ENCODE measurements at places on chromosomes 6 and 20.

DNA sequence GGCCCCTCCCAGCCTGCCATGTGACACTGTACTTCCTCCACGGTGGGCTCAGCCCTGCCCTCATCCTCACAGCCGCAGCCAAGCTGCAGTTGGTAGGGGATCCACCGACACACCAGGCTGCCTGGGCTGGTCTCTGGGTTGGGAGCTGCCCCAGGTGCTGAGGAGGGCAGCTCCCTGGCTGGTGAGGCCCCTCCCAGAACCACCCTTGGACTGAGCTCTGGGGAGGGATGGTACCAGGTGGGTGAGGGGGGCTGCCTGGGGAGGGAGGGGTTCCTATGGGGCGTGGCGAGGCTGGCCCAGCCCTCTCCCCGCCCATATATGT is 185 bp upstream of the TNFRSF6B start:
- no peak for DNase-seq

GRCh38 chr6:29553268-29554057 is 6.1 kb downstream of the UBD start:
- DNase-seq = no peak

- DNase-seq = no peak
These were observed 38.5 kb downstream of the TRAM2 start for GRCh38 chr6:52538252-52538900.

DNA sequence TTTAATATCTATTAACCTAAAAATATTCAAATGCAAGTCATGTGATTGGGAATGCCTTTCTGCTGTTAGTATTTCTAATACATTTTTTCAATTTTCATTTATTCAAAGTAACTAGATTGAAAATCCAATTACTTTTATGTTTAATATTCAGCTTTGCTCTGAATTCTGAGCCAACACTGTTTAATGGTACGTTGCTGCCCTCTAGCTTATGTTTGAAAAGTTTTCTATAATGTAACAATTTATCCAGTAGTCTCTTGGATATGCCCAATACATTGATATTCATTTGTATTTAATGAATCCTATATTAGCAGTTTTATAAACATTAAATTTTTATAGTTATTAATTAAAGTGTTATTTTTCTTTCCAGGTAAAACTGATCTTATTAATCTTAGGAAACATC is 47.4 kb downstream of the LGSN start:
- no peak for DNase-seq

GRCh38 chr20:57426271-57426689 is 35.1 kb downstream of the RBM38 start:
- no peak for DNase-seq

GRCh38 chr6:147238164-147238563 is 33.9 kb downstream of the STXBP5 start:
- DNase-seq = no peak

GRCh38 chr20:18837718-18838117 is 24.1 kb downstream of the SCP2D1 start:
- no peak for DNase-seq

GRCh38 chr20:47347661-47348435 is 8.7 kb downstream of the ZMYND8 start:
- no peak for DNase-seq

- no peak for DNase-seq
These were observed 470.4 kb upstream of the SLC35B3 start for GRCh38 chr6:8905757-8906156.

GRCh38 chr6:78770765-78771164 is 96.6 kb upstream of the IRAK1BP1 start:
- DNase-seq = no peak

GRCh38 chr6:140979642-140980091 is 1153.1 kb upstream of the GJE1 start:
- DNase-seq = no peak

GRCh38 chr20:17725094-17725835 is 25.5 kb downstream of the BANF2 start:
- no peak for DNase-seq

- no peak for DNase-seq
These were observed 198.6 kb downstream of the FOXA2 start for GRCh38 chr20:22385602-22386305.

GRCh38 chr6:8113131-8113654 is 10.8 kb upstream of the EEF1E1 start:
- DNase-seq = no peak

DNA sequence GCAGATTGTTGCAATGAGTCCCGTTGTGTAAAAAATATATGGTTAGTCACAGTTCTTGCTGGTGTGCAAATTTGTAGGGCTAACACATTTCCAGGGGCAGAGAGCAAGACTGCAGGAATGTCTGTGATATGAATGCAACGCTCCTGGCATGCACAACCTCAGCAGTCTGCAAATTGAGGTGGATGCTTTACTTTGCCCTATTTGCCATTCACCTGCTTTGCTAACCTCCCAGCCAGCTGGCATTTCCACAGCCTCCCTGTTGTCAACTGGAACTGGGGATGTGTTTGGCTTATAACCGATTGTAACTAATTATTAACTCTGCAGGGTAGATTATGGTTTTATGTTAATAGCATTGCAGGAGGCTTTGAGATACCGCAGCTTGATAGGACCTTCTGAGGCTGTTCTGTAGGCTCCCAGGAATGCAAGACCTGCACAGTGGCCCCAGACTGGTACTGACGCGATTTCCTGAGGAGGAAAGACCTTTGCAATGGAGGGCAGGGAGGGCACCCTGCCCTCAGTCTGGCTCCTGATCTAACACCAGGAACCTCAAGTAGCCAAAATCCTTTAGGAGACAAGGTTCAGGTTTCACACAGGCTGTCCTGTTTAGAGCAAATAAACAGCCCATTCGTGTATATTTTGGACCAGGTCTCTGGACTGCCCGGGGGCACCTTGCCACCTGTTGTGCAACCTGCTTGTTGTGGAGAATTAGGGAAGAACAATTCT is 53.4 kb downstream of the EDN1 start:
- DNase-seq = no peak

GRCh38 chr20:63737945-63738686 is 1.5 kb upstream of the SLC2A4RG start:
- DNase-seq = no peak

GRCh38 chr6:108707328-108707976 is 140.8 kb upstream of the ARMC2 start:
- no peak for DNase-seq

- no peak for DNase-seq
These were observed 35.7 kb downstream of the MGME1 start for GRCh38 chr20:18004384-18005031.

GRCh38 chr6:6886171-6886885 is 221.4 kb upstream of the RREB1 start:
- no peak for DNase-seq

- no peak for DNase-seq
These were observed 43.0 kb downstream of the VEGFA start for GRCh38 chr6:43812850-43813578.

DNA sequence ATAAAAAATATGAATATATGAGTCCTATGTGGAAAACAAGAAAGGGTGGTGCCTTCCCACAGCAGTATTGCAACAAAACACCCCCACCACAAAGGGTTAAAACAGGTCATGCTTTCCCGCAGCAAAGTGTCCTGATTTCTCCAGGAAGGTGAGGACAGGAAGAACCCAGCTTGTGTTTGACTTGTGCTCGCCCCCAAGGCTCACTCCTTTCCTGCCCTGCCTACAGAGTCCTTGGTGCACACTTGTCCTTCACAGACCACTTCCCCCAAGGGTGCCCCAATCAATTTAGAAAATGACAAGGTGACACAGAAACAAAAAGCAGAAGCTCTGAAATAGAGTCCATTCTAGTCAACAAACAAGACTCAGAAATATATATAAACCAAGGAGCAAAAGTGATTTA is 237.4 kb downstream of the PTPRK start:
- DNase-seq = no peak

DNA sequence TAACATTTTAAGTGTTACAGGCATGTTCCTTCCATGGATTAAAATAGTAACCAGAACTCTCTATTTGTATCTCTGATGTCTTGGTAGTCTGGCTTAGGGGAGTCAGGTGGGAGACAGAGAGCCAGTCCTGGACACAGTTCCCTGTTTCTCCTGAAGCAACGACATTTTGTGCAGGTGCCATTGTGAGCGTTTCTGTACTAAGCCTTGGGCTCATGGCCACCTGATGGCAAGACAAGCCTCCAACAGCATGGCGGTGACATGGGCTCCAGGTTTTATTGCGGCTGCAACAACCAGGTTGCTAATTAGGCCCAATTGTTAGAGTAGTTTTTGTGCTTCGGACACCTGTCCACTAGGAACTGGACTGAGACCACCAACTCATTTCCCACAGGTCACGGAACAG is 105.3 kb downstream of the PRDM13 start:
- DNase-seq = no peak

DNA sequence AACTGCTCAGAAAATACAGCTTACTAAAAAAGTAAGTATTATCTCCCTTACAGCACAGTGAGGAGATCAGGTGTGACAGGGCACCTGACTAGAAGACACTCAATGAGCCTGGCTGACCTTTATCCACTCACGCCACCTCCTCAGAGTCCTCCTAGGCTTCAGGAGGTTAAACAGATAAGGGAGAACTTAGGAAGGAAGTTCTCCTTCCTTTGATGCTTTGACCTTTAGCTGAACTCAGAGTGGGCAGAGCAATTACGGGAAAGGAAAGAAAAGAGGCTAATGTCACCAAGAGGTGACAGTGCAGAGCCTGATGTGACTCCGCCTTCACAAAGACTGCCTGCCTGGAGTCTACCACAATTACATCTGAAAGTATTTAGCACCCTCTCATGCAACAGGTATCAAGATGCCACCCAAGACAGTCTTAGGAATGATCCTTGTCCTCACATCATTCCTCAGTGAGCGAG is 36.7 kb downstream of the MAN1A1 start:
- no peak for DNase-seq

GRCh38 chr6:33633462-33634158 is 12.5 kb downstream of the ITPR3 start:
- no peak for DNase-seq

DNA sequence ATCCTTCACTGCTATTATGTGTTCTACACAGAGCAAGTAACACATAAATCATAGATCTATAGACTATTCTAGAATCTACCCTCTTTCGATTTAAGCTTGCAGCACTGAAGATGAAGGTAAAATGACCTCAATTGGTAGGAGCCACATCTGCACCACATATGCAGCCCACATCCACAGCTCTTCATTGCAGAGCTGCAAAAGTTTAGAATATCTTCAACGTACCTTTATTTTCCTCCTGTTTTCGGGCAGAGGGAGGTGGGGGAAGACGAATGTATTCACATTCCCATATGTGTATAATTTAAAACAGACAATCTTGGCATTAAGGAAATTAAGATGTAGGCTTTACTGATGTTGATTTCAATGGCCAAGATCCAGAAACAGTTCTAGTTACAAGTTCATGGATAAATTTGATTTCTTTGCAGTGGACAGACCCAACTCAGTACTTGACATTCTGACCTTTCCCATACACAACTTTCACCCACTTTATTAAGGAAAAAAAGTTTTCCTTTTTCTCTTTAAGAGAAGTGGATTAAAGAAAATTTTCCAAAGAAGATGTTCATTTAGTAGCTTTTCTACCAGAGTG is 14.0 kb downstream of the EPB41L2 start:
- DNase-seq = no peak

GRCh38 chr6:129454488-129454887 is 255.5 kb downstream of the ARHGAP18 start:
- no peak for DNase-seq

GRCh38 chr20:62811720-62812119 is 5.1 kb upstream of the COL9A3 start:
- no peak for DNase-seq

GRCh38 chr20:6381887-6382286 is 259.1 kb upstream of the FERMT1 start:
- DNase-seq = no peak

- no peak for DNase-seq
These were observed 63.0 kb upstream of the KIF25 start for GRCh38 chr6:167934426-167934864.

GRCh38 chr6:83193747-83194566 is 800 bp downstream of the RWDD2A start:
- no peak for DNase-seq

DNA sequence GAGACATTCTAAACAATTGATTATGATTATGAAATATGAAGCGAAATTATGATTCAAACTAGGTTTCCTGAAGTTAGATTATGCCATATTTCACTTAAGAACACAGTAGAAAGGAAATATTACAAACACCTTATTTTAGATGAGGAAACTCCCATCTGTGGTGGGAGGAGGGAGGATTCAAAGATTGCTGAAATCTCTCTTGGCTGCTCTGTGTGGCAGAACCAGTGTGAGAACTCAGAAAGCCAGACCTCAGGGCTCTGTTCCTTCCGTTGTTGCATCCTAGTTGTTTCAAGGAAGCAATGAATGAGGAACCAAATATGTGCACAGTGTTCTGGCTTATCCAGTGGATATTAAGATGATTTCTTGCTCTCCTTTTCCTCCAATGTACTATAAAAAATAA is 2.1 kb downstream of the TAAR5 start:
- no peak for DNase-seq

DNA sequence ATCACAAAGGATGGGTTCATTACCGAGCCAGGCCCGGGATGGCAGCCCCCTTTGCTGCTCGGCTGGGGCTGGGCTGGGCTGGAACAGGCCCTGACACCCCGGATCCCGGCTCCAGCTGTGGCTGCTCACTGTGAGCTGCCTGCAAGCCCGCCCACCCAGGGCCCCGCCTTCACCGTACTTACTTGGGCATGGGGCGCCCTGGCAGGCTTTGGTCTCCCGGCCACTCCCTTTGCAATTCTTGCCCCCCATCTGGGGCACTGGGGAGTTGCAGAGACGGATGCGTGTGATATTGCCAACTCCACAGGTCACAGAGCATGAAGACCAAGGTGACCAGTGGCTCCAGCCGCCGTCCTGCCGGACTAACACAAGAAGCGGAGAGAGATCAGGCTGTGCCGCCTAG is 16.7 kb downstream of the THBS2 start:
- no peak for DNase-seq

DNA sequence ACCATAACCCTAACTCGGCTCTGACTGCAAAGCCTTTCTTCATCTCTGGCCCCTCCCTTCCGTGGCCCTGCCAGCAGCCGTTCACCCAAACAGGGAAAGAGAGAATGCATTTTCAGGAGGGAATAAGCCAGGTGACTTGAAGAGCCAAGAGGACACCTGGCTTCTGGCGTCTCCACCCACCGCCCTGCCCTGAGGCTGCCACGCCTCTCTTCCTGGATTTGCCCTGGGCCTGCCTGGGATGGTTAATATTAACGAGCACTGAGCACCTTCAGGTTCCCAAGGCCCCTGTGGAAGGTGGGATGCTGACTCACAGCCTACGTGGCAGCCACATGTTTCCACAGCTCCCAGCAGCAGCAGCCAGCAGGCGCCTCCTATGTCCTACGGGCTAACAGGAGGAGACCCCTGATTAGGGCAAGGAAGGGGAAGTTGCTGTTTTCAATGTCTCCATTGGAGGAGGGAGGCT is 138.0 kb upstream of the RREB1 start:
- DNase-seq = no peak

DNA sequence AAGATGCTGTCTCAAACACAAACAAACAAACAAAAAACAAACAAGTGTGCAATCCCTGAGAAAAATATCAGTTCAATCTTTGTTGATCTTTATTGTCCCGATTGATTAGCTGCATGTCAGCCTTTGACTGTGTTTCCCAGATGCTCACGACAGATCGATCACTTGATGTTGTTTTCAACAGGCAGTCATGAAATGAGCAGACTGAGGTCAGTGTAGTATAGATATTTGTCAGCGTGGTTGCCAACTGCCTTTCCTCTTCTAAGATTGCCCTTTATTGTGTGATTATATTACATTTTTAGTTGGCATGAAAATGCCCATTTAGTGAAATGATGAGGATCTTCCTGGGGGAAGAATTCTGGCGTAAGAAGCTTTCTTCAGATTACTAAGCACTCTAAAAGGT is 25.6 kb downstream of the UTRN start:
- DNase-seq = no peak

- no peak for DNase-seq
These were observed 3.7 kb upstream of the MMP9 start for GRCh38 chr20:46004889-46005473.

Measured in stimulated activated CD4-positive, alpha-beta T cell treated with anti-CD3 and anti-CD28 coated beads, TNF-alpha, amount 100 ng/mL, for 1 hour (primary cell).